ENCODE measurements at places on chromosomes 12 and 14.

- DNase-seq = peak; percentile 55
These were observed 16.3 kb downstream of the CREBL2 start for GRCh38 chr12:12628013-12628412.

DNA sequence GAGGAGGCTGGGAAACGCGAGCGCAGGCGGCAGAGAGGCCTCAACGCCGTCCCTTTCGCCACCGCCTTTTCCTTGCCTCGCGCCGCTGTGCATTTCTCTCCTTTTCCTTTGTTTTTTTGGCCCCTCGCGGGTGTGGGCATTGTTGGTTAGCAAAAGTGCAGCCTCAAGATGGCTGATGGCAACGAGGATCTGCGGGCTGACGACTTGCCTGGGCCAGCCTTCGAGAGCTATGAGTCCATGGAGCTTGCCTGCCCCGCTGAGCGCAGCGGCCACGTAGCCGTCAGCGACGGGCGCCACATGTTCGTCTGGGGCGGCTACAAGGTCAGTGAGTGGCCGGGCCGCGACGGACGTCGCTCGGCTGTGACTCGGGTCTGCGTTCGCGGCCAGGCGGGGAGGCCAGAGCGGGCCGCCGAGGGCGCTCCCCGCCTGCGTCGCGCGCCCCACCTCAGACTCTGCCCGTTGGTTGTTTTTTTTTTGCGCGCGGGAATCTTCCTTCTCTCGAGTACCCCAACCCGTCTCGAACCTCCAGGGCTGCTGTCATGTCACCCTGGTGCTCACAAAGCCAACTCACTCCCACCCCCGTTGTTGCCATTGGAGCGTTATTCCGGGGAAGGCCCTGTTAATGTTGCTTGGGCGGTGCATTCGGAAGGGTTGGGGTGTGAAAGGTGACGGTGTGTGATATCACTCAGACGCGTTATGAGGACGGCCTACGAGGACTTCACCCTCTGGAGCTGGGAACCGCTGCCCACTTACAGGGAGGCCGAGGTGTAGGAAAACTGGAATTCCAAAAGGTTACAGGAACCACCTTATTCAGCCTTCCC is 558 bp downstream of the KLHDC2 start:
- DNase-seq = peak; percentile 82

- no peak for DNase-seq
These were observed 151.8 kb downstream of the CRADD start for GRCh38 chr12:93829016-93829415.

DNA sequence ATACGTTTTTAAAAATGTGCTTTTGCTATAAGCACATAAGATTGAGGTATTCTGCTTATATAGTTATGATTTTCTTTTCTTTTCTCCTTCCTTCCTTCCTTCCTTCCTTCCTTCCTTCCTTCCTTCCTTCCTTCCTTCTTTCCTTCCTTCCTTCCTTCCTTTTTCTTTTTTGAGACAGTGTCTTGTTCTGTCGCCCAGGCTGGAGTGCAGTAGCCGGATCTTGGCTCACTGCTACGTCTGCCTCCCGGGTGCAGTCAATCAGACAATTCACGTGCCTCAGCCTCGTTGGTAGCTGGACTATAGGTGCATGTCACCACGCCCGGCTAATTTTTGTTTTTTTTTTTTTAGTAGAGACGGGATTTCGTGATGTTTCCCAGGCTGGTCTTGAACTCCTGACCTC is 5.8 kb downstream of the CFAP54 start:
- no peak for DNase-seq

GRCh38 chr12:23767834-23768233 is 181.6 kb downstream of the SOX5 start:
- DNase-seq = no peak

DNA sequence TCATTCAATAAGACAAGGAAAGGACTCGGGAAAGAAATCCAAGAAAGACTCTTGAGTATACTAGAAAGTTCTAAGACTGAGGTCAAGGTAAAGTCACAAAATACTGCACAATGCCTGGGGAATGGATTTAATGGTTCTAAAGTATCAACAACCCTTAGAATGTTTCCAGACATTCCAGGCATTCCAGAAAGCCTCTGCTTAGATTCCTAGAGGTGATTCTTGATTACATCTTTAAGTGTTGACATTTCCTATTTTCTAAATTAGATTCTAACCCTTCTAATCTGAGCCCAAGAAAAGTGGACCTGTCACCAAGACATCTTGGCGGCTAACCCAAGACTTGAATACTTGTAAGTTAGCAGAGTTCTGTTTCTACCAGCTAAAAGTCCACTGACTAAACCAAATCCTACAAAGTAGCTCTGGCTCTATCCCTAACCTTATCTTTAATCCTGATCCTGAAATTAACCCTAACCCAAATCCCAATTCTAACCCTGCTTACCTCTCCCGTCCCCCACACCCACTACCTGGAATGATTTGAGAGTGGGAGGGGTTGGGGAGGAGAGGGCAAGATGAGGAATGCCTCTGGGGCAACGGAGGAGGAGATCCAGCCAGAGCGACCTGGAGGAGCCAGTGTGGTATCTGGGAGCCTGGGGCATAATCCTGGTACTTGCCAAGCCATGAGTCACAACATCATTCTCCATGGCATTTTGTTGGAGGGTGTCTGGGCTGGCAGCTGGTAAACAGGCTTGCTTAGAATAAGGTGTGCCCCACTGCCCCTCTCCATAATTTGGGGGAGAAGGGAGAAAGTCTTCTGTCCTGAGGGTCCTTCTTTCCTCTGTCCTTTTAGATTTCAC is 93.4 kb upstream of the HOXC13 start:
- DNase-seq = no peak

DNA sequence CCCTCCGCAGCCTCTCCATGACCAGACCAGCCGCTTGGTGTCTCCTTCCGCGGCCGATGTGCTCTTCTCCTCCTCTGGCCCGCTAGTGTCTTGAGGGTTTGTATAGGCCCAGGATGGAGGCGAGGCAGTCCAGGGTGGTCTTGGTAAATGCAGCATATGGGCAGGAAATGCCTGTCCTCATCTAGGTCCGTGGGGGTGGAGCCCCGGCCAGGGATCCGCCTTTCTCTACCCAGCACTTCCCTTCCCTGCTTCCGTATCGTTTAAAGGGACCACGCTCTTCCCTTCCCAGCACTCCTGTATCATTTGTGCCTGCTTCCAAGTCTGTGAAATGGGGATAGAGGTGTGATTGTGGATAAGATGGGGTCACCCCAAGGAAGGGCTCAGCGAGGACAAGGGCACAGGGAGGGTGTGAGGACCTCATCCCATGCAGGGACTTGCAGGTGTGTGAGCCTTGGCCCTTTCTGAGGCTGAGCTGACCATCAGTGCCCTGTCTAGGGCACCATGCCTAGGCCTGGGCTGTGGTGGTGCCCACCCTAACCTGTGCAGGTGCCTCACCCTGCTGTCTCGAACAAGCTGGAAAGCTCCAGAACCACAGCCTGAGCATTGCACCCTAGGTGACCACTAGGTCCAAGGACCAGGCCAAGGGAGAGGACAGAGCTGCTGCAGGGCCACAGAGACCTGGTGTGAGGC is 326.8 kb upstream of the RTL1 start:
- DNase-seq = peak; percentile 27

DNA sequence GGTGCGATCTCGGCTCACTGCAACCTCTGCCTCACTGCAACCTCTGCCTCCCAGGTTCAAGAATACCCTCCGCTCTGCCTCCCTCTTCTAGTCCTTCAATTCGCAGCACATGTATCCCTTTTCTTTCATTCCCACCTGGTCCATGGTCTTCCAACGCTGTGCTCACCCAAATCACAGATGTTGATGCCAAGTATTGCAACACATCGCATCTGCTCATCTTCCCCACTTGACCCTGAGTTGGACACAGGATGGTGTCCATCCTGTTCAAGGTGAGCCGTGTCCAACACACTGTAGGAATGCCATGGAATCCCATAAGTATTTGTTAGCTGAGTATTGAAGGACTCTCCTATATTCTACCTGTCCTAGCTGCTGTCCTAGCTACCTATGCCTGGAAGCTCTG is 50.6 kb upstream of the ETV6 start:
- DNase-seq = no peak

- peak; percentile 92 for DNase-seq
These were observed 267.1 kb upstream of the RGS6 start for GRCh38 chr14:71665157-71665556.

DNA sequence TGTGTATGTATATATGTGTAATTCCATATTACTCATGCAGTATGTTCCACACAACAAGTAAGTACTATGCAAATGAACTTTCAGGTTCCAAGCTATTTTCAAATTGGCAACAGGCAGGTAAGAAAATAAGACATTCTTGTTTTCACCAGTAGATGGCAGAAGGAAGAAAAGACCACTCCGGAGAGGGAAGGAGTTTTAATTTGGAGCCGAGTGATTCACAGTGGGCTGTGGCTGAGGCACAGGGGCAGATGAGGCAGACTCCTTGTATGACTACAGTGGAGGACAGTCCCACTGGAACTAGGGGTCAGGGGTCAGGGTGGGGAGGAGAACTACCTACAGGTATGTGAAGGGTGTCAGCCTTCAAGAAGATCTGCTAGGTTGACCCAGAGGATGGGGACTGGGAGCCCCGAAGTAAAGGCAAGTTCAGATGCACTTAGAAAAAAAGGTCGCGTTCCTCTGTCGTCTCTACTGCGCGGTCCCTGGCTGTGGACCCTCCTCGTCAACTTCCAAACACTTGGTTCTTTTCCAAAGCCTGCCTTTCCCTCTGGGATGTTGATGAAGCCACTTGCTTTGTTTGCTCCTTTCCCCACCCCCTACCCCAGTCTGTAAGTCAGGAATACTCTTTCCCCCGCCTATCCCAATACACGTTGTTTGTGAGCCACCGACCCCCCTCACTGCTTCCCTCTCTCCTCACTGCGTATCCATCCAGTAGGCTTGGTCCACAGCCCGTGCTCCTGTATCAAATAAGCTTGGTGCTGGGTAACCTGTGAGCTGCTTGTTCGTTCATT is 24.1 kb downstream of the DDX47 start:
- peak; percentile 89 for DNase-seq

GRCh38 chr14:26175658-26176057 is 422.2 kb downstream of the NOVA1 start:
- no peak for DNase-seq

- no peak for DNase-seq
These were observed 216.7 kb upstream of the SFSWAP start for GRCh38 chr12:131494216-131494615.

GRCh38 chr14:95382747-95383146 is 63.0 kb upstream of the CLMN start:
- DNase-seq = no peak

DNA sequence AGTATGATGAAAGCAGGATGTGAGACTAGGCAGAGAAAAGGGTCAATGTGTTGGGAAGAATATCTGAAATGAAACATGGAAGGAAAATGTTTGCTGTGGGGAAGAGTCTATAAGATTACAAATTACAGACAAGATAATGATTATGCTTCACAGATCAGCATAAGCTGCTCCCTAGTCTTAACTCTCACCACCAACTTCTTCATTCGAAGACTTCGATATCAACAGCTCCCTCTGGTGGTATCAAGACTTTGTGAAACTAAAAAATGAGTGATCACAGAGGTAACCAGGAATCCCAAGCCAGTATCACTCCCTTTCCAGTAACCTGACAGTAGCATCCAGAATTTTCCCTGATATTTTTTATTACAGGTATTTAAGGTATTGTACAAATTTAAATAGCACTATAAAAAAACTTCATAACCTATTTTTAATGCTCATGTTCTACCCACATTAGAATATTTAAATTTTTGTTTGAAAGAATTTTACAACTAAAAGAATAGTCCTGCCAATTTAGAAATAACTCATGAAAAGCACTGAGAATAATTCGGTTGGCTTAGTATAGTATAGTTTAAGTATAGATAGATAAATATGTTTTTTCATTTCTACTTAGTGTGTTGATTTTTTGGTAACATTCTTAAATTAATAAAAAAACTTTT is 84.4 kb downstream of the C2CD5 start:
- DNase-seq = peak; percentile 59

DNA sequence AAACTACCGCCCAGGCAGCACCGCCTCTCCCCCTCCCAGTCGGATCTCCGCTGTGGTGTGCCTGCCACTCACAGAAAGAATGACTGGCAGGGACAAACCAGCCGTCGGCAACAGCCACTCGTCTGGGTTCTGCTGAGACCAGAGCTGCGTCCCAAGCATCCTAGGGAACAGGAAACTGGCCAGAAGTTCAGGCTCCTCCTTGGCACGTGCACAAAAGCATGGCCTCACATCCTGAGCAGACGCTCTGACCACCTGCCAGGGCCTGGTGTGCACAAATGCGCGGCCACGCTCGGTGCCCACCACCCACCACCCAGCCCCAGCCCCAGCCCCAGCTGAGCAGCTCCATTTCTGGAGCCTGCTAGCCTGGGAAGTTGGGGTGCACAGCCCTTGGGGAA is 214.8 kb downstream of the DPF3 start:
- DNase-seq = peak; percentile 56

GRCh38 chr12:124861898-124862676 is 1.6 kb downstream of the SCARB1 start:
- DNase-seq = no peak

- peak; percentile 60 for DNase-seq
These were observed 36.9 kb upstream of the PRMT8 start for GRCh38 chr12:3453990-3454680.

GRCh38 chr12:66132408-66132807 is 1.9 kb upstream of the LLPH start:
- DNase-seq = peak; percentile 39

GRCh38 chr14:22464422-22465142 is 124.4 kb downstream of the DAD1 start:
- no peak for DNase-seq

DNA sequence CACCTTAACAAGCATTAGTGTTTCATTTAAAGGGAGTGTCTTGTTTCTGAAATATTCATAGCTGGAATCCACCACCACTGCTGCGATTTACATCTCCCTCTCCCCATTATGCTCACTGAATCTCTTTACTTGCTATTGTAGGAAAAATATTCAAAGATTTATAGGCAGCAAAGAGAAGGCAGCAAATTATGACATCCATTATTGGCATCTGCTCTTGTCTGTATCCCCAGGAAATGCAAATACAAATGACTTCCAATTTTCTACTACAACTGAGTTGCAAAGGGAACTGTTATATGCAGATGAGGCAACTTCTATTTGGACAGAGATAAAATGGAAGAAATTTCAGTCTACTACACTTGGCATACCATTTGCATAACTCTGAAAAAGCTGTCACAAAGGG is 88.4 kb upstream of the PRKD1 start:
- no peak for DNase-seq

DNA sequence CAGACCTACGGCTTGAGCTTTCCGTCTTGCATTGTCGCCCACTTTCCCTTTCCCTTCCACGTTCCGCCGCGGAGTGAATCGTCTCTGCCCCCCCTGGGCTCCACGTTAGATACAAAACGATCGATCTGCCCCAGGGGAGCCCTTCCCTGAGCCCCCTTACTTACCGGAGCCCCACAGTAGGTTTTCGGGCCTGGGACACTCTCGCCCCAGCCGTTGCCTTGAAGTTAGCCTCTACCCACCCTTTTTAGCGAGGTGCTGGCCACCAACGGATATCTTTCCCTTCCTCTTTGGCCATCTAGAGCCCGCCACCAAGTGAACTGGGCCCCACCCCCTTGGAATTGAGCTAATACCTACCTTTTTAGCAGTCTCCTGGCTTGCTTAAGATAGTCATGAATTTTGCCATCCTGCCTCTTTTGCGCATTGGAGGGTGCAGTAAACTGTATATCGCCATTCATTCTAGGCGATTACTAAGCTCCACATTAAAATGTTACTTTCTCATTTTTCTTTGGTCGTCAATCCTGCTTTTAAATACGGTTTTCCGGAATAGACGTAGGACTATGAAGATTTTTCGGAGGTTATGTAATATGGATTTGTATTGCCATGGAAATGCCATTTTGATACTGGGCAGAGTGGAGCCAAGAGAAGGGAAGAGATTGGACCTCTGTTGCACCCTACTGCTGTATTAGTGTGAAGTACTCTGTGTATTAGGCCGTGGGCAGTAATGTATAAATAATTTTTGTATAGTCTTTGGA is 764 bp downstream of the RBM25 start:
- DNase-seq = peak; percentile 30

GRCh38 chr12:53618275-53618674 is 7.9 kb downstream of the ATF7 start:
- no peak for DNase-seq
